ENCODE measurements at places on chromosomes 3 and 15.
A peak's percentile ranks its signal among the peaks of the same experiment; 100 is the strongest.

- no peak for DNase-seq
These were observed 50.2 kb upstream of the FAM174B start for GRCh38 chr15:92705764-92706163.

DNA sequence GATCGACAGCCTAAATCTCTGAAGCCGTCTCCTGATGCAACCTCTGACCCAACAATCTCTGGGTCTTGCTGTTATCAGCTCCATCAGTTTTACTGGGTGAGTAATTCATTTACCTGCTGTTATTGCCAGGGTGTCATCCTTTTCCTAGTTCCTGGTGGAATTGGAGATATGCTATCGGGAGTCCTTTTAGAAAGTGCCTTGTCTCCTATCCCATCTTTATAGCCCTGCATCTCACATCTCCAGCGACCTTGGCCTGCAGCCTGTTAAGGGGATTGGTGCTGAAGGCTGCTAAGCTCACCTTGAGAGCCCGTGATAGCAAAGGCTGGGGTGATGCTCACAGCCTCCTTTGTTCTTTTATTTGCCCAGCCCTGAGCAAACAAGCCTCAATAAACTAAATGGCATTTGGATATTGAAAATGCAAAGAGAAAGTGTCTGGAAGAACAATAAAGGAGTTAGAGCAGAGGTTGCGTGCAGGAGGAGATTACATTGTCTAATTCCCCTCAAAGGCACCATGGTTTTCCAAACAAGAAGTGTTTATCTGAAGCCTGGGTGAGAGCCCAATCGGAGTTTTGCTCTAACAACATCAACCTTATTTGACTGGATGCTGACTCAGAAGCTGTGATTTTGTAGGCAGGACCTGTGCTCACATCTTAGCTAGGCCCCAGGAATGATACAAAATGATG is 101.8 kb downstream of the RPLP1 start:
- DNase-seq, result peak; percentile 77

- DNase-seq, result no peak
These were observed 51.5 kb upstream of the AGTR1 start for GRCh38 chr3:148646126-148646665.

DNA sequence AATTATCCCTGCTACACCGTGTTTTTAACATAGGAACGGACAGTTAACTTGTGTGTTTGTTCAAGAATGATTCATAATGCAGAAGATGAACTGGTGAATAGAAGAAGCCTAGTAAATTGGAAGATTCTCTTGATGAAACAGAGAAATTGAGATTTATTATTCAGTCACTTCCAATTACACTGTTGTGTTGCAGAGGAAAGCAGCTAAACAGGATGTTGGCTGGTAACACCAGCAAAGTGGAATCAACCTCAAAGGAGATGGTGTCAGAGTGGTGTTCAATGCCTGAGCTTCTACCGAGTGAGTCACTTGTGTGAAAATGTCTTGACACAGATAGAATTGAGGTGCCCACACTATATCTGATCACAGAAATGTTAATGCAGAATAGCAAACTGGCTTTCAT is 399.6 kb downstream of the LPP start:
- no peak for DNase-seq

GRCh38 chr3:58006661-58007060 is 1.6 kb upstream of the FLNB start:
- no peak for DNase-seq

GRCh38 chr3:157429708-157430107 is 6.9 kb upstream of the PTX3 start:
- no peak for DNase-seq

GRCh38 chr3:88188436-88188835 is 38.7 kb downstream of the C3orf38 start:
- DNase-seq, result no peak

DNA sequence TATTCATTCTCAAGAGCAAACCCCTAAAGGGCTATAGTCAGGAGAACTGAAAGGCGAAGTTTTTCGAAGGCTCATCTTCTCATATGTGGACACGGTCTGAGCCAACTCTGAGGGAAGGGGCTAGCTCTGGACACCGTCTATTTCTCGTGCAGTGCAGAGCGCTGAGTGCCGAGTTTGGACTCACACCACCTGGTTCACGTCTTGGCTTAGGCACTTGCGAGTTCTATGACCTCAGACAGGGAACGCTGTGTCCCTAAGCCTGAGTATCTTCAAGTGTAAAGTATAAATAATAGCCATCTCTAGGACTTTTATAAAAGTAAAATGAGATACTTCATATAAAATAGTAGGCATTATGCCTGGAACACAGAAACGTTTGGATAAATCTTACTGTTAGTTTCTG is 223.7 kb downstream of the FMN1 start:
- no peak for DNase-seq

DNA sequence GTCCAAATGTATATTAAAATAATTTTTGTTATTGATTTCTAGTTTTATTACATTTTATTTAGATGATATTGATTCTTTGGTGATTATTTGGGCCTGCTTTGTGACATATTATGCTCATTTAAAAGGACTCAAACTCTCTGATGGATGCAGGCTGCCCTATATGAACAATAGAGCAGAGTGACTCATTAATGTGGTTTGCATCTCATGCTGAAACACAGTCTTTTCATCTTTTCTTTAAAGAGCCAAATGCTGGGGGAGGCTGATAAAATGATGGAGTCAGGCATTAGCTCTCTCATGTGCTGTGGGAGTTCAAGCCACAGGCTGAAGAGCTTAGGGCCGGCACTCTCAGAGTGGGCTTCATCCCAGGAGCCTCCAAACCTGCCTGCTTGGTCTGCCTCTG is 7.2 kb downstream of the PLA1A start:
- DNase-seq, result peak; percentile 33

DNA sequence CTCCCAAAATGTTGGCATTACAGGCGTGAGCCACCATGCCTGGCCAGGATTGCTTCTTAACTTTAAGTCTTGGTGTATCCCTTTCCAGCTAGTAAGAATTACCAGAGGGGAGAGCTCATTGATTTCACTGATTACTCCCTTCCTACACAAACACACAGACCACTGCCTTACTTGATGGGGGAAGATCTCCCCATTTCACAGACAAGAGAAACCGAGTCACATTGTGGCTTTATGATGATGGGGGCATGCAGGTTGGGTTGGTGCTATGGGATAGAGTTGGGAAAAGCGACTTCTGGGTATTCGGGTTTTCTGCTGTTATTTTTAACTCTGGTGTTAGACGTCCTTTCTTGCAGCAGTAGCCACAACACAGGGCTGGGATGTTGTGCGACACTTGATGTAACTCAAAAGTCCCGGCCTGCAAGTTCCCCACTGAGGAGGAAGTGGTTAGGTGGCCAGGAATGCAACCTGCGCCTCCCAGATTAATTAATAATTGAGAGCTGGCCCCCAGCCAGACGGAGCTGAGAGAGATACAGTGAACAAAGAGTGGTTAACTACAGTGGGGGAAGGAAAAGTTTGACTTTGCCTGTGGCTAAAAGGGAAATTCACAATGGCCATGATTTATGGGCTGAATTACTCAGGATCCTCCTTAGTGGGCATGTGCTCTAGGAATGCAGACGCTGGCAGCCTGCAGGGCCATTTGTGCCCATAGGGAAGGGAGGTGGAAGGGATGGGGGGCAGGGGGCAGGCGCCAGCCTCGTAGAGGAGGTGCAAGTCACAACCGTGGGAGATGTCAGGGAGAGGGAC is 63.6 kb downstream of the SMAD6 start:
- peak; percentile 95 for DNase-seq

GRCh38 chr3:126916546-126916945 is 66.4 kb upstream of the PLXNA1 start:
- DNase-seq, result no peak

DNA sequence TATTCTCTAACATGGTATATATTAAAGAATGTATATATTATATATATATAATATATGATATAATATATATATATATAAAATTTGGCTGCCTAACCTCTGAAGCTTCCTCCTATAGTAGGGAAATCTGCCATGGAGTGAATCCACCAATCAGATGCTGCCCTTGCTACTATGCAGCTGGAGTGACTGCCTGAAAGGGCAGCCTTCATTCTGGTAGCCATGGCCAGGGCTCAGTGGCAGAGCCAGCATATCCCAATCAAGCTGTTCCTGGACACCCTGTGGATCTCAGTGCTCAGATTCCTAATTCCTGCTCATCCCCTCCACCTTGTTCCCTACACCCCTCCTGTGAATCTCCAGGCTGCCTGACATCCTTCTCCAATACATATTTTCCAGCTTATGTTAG is 2.2 kb upstream of the SH3GL3 start:
- no peak for DNase-seq

DNA sequence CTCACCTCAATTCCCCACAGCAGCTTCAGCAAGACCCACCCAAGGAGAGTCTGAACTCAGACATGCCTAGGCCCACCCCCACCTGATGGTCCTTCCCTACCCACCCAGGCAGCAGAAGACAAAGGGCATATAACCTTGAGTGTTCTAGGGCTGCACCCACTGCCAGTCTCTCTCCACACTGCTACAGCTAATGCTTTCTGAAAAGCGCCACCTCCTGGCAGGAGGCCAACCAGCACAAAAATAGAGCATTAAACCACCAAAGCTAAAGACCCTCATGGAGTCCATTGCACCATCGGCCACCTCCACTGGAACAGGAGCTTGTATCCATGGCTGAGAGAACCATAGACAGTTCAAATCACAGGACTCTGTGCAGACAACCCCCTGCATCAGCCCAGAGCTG is 11.3 kb upstream of the RPL39L start:
- DNase-seq, result no peak

DNA sequence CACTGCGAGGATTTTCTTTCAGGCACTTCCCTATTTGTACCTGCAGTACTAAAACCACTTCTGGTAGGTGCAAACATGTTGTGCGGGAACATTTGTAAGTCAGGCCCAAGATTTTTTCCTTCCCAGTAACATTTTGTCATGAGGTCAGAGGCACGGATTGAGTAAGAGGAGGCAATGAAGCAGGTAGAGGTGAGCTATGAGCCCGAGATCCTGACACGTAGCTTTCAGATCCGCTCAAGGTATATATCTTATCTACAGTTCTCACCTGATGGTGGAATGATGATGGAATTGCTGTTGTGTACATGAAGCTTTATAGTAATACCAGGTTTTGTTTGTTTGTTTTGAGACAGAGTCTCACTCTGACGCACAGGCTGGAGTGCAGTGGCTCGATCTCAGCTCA is 497.5 kb downstream of the NR2F2 start:
- no peak for DNase-seq

DNA sequence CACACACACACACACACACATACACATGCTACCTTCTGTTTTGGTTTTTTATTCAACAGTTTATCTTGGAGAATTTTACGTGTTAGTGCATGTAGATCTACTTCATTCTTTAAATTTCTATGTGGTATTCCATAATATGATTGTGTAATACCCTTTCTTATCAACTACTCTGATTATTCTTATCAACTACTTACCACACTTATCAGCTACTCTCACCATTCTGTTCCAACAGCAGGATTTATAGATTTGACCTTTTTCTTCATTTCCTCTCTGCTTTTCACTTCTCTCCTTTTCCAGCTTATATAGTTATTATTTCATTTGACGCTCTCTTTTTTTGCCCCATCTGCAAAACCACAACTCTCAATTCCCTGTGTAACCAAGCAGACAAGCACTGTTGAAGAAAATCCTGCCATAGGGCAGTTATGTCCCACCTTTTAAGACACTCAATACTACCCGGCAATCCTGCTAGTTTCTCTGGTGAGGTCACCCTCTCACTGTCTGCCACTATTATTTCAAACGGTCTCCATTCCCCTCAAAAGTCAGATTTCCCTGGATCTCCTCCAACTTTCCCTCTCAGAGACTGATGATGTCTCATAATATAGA is 56.9 kb upstream of the SATB1 start:
- DNase-seq, result no peak

GRCh38 chr3:177640319-177640965 is 443.2 kb upstream of the TBL1XR1 start:
- no peak for DNase-seq

- DNase-seq, result no peak
These were observed 37.5 kb upstream of the EPHB1 start for GRCh38 chr3:134757549-134758069.

- no peak for DNase-seq
These were observed 205.8 kb downstream of the SSR3 start for GRCh38 chr3:156349111-156349510.

- no peak for DNase-seq
These were observed 96.2 kb downstream of the PRICKLE2 start for GRCh38 chr3:64129106-64129505.

DNA sequence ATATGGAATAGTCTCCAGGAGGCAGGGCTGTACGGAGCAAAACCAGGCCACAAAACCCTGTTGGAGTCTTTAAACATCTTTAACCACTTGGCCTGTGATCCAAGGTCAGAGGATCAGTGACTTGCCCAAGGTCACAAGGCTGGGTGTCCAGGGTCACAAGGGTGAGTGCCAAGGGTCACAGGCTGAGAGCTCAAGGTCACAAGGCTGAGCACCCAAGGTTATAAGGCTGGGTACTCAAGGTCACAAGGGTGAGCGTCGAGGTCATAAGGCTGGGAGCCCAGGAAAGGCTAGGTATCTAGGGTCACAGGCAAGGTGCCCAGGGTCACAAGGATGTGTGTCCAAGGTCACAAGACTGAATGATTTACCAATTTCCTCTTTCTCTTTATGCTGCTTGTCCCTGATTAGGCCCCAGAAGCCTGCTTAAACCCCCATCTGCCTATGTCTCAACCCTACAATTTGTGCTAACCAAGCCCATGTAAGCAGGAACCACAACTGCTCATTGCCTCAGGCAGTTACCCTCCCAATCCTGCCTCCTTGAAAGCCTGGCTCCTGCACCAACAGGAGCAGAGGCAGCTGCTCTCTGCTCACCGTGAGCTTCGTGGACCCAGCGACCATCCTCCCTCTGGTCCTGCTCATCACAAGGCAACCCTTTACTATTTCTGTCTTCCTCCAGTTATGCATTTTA is 51.5 kb downstream of the MGLL start:
- DNase-seq, result no peak

DNA sequence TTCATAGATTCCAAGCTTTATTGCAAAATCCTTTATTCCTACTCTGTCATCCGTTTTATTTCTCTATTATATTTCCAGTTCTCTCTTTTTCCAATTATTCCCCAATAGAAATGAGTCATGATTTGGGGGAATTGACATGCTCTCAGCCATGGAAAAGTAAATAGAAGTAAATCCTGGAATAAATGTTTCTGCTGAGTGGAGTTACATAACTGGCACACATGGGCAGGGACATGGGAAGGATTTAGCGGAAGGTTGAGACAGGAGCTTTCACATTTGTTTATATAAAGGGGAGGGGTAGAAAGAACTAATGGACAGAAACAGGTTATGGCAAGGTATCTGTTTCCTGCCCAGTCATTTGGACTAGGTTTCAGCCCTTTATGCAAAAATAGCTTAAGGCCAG is 221.6 kb downstream of the PLOD2 start:
- DNase-seq, result no peak

- DNase-seq, result no peak
These were observed 47.2 kb upstream of the RASA2 start for GRCh38 chr3:141439589-141439988.

- DNase-seq, result no peak
These were observed 43.0 kb upstream of the GK5 start for GRCh38 chr3:142268426-142268825.

GRCh38 chr15:70348581-70349344 is 251.0 kb upstream of the TLE3 start:
- DNase-seq, result no peak
